Activated T-cell treated with anti-CD3 and anti-CD28 coated beads for 4 hours (primary cell): ENCODE measurements at places on chromosomes 7 and 10.

- no peak for DNase-seq
Observed at GRCh38 chr10:70559861-70560260, 42.7 kb downstream of the PRF1 start.

DNA sequence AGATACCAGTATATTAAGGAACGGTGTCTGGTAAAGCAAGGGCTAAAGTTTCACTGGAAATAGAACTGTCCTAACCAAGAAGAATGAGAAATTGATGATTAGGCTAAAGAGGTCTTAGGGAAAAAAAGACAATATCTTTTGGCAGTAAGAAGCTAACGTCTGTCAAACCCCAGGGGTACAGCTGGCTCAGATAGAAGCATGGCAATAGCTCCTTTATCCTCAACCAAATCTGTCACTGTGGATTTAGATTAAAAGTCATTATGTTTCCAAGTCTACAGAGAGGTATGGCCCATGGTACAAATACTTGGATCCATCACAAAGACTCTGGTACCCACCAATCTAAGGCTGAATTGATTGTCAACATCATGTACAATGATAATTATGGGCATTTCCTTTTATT, 8.6 kb upstream of the SLC16A9 start:
- DNase-seq, result no peak

DNA sequence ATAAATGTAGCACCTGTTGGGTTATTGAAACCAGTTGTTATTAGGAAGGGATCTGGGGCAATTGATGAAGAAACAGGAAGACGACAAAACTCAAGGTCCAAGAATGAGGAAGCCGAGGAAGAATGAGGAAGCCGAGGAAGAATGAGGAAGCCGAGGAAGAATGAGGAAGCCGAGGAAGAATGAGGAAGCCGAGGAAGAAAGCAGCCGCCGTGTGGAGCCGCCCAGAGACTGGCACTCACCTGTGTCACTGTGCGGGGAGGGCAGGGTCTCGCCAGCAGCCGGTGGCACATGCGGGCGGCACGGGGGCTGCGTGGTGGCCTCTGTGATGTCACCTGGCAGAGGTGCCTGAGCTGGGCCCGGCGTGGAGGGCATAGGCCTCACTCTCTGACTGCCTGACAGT, 71.1 kb upstream of the CFAP46 start:
- DNase-seq, result no peak

- no peak for DNase-seq
Observed at GRCh38 chr7:132450696-132451095, 125.6 kb downstream of the PLXNA4 start.

DNA sequence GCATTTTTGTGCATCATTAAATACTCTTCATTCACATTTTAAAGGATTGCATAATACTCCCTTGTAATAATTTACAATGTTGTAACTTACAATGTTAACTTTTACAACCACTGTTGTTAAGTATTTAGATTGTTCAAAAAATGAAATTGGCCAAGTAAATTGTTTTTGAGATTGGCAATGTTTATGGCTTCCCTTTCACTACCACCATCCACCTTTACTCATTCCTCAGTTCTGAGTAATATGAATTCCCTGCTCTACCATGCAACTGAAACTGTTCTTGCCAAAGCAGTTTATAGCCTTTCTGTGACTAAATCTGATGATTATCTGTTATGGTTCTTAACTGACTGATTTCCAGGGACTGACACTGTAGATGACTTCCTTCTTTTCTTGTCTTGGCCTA, 80.5 kb upstream of the TMEM106B start:
- DNase-seq, result no peak
